NCI-H2171 (cell line): ENCODE measurements at places on chromosomes 5 and 9.

GRCh38 chr5:119681734-119682133 lies 52.4 kb downstream of the FAM170A start:
- no peak for DNase-seq

GRCh38 chr5:157115502-157115901 lies 6.7 kb upstream of the HAVCR2 start:
- DNase-seq = no peak

GRCh38 chr9:77883846-77884771 lies 147.5 kb downstream of the GNAQ start:
- DNase-seq = no peak

DNA sequence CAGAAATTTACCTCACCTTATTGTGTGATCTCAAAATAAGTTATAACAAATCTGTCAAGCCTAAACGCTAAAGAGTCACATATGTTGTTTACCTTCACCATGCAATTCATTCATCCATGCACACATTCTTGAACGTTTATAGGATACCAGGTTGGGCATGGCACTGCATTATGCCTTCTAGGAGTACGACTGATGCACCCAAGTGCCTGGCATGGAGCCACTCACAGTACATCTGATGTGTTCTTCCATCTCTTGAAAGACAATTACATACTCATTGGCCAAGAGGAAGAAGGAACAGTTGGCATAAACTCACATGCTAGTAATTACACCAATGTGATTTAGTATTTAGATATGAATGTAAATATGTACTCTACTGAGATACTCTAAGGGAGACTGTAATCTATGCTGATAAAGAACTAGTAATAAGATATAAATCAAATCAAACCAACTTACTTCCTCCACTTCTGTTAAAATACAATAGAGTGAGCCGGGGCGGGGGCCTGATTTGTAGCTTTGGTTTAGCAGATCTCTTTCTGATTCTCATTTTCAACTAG lies 90.7 kb downstream of the LPAR1 start:
- no peak for DNase-seq

GRCh38 chr5:103910011-103910410 lies 347.4 kb upstream of the NUDT12 start:
- no peak for DNase-seq

DNA sequence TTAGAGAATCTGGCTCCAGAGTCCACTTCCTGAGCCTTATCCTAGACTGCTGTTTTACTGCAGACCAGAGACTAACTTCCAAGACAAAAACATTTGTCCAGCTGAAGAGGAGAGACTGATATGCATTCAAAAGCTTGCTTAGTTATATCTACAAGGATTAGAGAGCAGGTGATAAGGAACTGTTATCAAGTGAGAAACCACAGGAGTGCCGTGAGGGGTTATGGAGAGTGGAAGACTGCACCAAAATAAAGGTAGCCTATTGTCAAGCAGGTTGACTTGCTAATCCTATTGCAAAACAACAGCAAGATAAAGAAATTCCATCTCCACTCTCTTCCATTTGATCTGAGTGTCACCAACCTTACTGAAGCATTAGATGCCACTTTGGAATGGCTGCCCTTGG lies 139.1 kb downstream of the SCAMP1 start:
- DNase-seq = no peak

GRCh38 chr9:109751253-109751652 lies 28.7 kb upstream of the PALM2AKAP2 start:
- no peak for DNase-seq

DNA sequence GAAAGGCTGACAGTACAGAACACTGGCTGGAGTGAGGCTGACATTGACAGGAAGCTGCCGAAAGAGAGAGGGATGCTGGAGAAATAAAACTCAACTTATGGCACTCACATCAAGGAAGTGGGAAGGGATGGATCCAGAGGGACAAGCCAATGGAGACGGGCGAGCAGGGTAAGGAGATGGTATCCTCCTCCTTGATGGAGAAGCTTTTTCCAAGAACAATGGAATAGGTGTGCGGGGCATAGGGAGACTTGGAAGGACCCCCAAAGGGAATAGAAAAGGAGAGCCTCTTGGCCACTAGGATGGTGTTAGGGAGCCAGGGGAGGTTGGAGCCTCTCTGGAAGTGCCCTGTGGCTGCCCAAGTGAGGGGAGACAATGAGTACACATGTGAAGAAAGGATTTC lies 58.4 kb upstream of the GRHPR start:
- no peak for DNase-seq

GRCh38 chr5:122772446-122772845 lies 2.4 kb upstream of the SNX2 start:
- no peak for DNase-seq

- DNase-seq = no peak
Measured at GRCh38 chr9:95382433-95382832, 64.9 kb upstream of the FANCC start.

DNA sequence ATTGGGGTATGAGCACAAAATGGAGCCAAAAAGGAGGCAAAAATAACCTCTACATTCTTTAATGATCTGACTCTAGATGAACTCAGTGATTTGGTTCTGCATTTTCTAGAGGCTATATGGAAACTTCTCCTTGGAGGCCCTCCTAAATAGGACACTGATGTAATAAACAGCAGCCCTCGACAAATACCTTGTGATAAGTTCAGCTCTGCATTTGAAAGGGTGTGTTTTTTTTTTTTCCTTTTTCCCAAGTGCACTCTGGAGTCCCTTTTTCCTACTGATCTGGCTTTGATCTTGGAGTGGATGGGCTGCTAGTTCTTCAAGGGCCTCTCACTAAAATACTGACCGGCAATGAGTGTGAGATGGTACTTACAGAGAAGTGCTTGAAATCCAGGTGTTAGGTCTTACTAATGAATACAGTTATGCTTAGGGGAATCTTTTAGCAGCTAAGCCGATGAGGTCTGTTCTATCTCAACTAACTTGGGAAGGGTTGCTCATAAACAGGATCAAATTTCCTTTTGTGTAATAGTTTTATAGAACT lies 161.7 kb downstream of the MAST4 start:
- no peak for DNase-seq

- no peak for DNase-seq
Measured at GRCh38 chr9:93598647-93599241, 22.4 kb downstream of the PHF2 start.

DNA sequence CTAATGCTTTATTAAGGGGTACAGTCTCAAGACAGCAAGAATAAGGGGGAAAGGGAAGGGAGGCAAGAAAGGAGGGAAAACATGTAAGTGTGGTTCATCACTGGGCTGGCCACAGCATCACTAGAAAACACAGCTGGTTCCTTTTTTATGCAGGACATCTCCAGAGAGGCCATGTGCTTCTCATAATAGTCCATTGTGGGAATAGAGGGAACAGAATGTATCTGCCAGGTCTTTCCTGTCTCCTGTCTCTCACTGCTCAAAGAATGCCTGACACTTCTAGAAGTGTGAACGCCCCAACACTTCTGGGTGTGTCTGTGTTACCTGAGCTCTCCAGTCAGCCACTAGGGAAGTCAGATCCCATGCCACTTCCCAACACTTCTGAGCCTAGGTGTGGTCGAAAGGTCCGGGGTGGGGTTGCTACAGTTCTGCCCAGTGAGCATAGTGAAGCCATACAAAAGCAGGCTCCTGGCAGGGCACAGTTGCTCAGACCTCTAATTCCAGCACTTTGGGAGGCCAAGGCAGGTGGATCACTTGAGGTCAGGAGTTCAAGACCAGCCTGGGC lies 255.6 kb upstream of the SLC30A5 start:
- no peak for DNase-seq

GRCh38 chr9:99430301-99430700 lies 208.2 kb downstream of the SEC61B start:
- DNase-seq = no peak

- no peak for DNase-seq
Measured at GRCh38 chr5:179820127-179820482, 600 bp upstream of the SQSTM1 start.

GRCh38 chr5:54794135-54794975 lies 191.0 kb downstream of the ESM1 start:
- DNase-seq = no peak

DNA sequence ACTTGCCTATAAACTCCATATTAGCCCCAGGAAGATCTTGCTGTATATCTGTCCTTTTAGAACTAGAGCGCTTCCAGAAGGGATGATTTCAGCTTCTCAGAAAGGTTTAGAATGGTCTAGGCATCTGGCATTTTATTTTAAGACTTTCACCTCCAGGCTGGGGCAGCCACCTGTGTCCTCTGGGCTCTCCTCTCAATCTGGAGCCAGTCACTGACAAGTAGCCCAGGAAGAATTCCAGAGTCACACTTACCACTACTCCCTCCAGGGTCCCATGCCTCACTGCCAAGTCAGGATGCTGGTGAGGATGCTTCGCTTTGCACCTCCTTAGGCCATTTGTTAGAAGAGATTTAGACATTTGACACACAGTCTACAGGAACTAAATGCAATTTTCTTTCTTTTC lies 20.8 kb downstream of the B4GALT1 start:
- DNase-seq = no peak
